Stimulated activated CD8-positive, alpha-beta memory T cell treated with anti-CD3 and anti-CD28 coated beads, Interleukin-12 subunit alpha, Interleukin-12 subunit beta, amount 100 ng/mL, for 1 hour (primary cell): ENCODE measurements at places on chromosomes 2 and 18.

GRCh38 chr2:170940066-170940465, 11.0 kb downstream of the GORASP2 start:
- DNase-seq = no peak

GRCh38 chr2:66865161-66865560, 430.2 kb downstream of the MEIS1 start:
- no peak for DNase-seq

- DNase-seq = no peak
Measured at GRCh38 chr2:134818321-134818720, 20.1 kb upstream of the ACMSD start.

- no peak for DNase-seq
Measured at GRCh38 chr2:227933884-227934283, 62.5 kb downstream of the DAW1 start.

- no peak for DNase-seq
Measured at GRCh38 chr2:61784643-61785042, 69.2 kb downstream of the FAM161A start.

DNA sequence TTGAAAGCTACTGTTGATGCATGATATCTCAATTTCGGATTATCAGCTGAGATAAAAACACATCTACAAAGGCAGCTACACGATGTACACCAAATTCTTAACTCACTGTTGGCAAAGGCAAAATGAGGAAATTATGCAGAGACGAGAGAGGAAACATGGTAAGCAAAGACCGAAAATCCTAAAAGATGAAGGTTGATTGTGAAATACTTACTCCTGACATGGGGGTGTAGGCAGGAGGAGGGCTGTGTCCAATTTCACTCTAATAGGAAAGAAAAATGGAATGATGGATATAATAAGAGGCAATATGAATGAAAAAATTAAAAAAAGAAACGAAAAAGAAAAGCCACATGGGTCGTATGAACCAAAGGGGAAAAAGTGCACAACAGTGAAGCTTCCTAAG, 831.3 kb downstream of the CPS1 start:
- DNase-seq = no peak

DNA sequence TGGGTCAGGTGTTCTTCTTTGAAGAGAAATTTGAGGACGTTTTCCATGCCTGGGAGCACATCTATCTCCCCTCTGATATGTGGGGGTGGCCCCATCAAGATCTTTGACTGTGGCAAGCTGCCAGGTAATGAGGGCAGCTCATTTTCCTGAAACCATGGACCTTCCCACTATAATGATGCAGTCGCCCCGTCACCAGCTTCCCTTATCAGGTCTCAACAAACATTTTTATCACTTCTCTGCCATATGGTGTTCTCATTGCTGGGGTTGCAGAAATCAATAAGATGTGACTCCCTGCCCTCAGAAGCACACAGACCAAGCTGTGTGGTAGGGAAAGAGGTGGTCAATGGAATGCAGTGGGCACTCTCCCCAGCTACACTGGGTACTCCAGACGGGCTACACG, 48.4 kb upstream of the B3GNT7 start:
- DNase-seq = no peak

DNA sequence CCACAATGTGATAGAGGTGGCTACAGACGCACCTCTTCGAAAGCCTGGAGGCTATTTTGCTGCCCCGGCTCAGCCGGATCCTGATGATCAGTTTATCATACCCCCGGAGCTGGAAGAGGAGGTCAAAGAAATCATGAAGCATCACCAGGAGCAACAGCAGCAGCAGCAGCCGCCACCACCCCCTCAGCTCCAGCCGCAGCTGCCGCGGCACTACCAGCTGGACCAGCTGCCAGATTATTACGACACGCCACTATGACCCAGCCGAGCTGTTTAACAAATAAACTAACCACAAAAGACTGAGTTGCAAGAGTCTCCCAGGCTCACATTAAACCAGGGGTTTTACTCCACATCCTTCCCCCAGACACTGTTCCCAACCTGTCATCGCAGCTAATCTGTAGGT, 263.8 kb downstream of the PHLPP1 start:
- DNase-seq = no peak

- DNase-seq = no peak
Measured at GRCh38 chr2:47782381-47782670, 619 bp upstream of the MSH6 start.

DNA sequence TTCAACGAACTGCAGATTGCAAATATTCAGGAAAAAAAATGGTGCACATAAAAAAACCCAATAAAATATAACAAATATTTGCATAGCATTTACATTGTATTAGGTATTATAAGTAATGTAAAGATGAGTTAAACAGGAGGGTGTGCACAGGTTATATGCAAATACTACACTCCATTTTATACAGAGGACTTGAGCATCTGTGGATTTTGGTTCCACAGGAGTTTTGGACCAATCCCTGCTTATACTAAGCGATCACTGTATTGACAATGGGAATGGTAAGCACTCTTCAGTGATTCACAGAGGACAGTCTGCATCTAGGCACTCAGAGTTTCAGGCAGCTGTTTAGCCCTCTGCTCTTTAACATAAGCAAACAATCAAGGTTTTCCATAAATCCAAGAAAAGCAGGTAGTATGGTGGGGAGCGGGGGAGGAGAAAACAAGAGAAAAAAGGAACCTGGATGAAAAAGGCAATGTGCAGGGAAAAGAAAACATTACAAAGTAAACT, 206.0 kb upstream of the PARD3B start:
- DNase-seq = no peak

DNA sequence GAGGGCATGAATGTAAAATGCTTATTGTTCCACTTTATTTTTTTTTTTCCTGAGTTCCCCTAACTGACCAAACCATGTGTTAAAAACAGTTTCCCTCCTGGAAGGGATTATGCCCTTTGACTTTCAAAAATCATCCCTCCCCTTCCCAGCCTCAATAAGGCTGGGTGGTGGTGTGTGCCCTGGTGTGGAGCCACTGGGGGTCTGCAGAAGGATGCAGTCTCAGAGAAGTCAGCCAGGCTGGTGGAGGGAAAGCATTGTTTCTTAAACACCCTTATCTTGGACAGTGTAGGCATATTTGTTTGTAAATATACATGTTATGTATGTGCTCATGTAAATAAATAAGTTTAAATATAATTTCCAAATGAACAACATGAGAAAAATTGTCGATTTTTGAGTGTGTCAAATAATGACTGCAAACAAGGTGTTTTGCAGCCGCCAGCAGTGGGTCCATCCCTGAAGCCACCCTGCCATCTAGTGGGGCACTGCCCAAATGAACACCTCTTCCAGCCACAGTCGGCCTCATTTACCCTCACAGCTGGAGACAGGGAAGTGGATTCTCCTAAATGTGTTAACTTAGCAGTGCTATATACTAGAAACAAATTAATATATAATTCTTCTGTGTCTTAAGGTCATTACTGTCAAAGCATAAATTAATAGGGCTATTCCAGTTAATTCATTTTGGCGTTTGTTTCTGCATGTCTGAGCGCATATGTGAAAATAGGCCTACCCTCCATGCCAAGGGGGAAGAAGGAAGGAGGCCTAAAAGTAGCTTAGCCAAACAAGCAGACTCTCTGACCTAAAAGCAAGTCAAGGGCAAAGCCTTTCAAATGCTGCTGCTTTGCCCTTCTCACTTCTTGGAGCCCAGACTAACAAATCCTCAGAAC, 209.6 kb upstream of the PIK3C3 start:
- DNase-seq = no peak

- DNase-seq = no peak
Measured at GRCh38 chr2:234596696-234597575, 100.1 kb upstream of the ARL4C start.

DNA sequence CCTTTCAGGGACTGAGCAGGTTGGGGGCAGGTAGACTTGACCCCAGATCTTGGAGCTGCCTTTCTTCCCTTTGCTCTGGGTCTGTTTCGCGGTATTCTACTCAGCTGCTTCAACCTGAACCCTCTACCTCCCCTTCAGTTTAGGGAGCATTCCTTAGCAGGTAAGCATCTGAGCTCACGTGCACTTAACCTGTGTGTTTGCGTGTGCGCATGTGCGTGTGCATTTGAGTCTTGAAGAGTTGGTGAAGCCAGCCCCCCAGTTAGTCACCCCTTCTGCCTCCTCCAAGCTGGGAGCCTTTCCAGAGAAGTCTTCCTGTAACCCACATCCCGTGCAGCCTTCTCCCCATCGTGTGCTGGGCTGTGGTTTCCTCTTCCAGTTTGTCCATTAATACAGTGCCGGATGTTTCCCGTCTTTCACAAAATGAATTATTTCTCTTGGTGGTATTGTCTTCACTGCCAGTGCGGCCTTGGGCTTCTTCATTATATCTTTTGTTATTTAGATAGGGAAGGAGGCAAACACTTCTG, 33.2 kb downstream of the B3GNT2 start:
- DNase-seq = no peak

DNA sequence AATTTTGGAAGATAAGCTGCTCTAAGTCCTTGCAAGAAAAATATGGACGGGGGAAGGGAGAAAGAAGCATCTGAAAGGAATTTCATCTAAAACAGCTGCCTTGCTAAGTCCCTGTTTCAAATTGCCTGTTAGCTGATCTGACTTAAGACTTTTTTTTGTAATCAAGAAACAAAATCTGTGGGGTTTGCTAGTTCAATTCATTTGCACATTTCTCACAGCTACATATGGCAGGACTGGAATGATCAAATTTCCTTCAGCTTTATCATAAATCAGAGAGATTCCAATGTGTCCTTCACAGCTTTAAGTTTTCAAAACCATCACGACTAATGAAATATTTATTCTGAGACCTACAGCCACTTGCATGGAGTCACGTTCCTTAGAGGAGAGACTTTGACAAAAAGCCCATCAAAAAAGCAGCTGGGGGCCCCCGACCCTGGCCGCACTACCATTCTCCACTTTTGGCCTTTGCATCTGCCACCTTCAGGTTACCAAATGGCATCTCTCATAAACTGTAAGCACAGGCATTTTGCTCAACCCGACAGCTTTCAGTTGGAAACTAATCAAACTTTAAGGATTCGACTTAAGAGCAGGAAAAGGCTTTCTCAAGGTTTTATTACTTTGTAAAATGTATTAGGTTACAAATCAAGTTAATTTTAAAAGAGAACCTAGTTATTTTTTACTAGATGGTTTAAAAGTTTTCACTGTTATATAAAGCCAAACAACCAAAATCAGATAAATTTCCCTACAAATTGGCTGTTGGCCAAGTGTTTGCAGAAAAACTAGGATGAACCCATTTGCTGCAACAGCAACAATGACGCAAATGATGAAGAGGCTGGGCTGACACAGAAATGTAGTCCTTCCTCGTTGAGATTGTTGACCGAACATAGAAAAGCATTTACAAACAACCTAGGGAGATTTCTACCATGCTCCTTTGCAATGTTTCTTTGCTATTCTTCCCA, 100.4 kb upstream of the RND3 start:
- DNase-seq = no peak
